Cortex of kidney (tissue), 1 donor: ENCODE measurements at places on chromosomes 16 and 17.

DNA sequence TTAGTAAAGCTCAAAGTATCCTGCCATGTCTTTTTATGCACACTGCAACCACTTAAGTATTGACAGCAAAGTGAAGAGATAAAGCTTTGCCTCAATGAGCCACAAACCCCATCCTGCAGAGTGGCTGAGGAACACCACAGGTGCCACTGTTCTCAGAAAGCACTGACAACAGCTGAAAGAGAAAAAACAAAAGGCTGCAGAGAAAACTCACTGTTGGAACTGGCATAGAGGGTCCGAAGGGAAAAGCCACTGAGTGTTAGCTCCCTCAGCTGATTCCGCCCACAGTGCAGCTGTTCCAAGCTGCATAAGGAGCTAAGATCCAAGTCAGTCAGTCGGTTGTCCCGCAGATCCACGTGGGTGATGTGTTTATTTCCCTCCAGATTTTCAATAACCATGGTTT lies 48.3 kb downstream of the PHLPP2 start:
- DNase-seq: no peak

DNA sequence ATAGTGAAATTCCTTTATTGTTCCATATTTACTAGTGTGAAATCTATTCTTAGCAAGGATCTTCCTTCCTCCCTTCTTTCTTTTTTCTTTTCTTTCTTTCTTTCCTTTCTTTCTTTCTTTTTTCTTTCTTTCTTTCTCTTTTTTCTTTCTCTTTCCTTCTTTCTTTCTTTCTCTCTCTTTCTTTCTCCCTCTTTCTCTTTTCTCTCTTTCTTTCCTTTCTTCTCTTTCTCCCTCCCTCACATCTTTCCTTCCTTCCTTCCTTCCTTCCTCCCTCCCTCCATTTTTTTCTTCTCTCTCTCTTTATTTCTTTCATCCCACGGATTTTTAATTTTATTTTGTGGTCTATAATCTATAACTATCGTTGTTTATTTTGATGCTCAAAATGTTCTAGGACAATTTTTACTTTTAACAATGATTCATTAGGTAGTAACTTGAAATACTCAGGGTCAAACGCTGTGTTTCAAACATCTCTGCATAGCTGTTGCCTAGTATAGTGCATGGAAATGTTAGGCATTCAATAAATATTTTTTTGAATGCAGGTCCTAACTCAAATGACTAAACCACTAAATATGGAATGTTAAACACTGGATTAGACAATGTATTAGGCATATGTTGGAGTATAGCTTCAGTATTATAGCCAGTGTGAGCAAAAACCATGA lies 178.3 kb downstream of the MAP2K6 start:
- no peak for DNase-seq

- no peak for DNase-seq
Observed at GRCh38 chr17:16947470-16947869, 24.4 kb downstream of the TNFRSF13B start.

GRCh38 chr16:83967091-83967490 lies 953 bp upstream of the NECAB2 start:
- no peak for DNase-seq

- no peak for DNase-seq
Observed at GRCh38 chr17:62703261-62703775, 75.8 kb downstream of the MRC2 start.

DNA sequence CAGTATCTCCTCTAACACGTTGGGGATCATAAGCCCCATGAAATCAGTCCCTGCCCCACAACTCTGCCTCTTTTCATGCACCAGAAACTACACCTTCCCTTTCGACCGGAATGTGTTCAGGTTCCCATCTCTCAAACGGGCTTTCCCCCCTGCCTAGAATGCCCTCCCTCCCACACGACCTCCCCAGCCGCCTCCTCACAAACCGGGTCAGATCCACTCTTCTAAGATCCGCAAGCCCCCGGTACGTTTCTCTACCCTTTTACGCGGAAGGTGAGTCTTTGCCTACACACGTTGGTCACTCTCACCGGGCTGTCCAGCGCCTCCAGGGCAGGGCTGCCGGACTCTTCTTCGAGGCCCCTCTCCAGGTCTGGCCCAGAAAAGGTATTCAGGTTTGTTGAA lies 708 bp downstream of the DHX33 start:
- DNase-seq: no peak

DNA sequence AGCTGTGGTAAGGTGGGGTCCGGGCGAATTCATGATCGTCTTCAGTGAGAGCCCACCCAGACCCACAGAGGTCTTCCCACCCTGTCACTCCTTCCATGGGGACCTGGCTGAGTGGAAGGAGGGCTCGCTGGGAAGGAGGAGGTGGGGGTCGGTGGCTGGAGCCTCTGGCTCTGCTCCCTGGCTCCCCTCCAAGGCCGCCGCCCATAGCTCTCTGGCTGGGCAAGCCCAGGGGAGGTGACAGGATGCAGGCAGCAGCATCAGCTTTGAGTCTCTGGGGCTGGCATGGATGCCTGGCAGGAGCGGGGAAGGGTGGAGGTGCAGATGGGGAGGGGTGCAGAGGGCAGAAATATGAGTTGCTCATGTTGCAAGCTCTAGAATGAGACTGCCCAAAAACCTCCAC lies 147.0 kb downstream of the ENGASE start:
- no peak for DNase-seq

DNA sequence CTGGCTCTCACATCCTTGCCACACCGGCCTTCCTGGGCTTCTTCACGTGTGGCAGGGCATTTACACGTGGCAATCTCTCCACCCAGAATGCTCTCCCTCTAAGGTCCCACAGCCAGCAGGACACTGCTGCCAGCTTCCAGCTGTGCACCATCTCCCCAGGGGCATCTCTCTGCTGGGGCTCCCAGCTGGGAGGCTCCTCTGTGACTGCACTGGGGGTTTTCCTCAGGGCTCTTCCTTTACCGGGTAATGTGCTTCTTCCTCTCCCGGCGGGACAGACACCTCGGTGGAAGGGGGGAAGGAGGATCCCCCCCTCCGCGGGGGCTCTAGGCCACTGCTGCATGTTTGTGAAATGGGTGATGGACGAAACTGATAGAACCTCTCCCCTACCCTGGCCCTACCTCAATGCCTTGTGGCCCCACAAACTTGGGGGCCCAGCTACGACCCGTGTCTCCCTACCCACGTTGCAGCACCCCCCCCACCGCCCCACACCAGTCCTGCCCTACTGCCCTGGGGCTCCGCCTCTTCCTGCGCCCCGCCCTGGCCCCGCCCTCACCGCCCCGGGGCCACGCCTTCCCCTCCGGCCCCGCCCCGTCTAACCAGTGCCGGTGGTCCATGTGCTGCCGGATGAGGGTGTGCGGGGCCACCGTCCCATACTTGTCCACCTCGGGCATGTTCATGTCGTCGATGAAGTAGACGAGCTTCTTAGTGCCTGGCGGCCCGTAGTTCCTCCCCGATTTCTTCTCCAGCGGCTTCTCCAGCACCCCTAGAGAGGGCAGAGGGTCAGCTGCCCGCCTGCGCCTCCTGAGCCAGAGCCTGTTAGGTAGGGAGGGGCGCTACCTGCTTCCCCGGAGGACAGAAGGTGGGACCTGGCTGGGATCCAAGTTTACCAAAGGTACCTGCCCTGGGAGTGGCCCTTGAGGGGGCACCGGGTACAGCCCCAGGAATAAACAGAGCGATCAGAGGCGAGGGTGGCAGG lies 92.6 kb downstream of the DNAH17 start:
- DNase-seq: no peak

DNA sequence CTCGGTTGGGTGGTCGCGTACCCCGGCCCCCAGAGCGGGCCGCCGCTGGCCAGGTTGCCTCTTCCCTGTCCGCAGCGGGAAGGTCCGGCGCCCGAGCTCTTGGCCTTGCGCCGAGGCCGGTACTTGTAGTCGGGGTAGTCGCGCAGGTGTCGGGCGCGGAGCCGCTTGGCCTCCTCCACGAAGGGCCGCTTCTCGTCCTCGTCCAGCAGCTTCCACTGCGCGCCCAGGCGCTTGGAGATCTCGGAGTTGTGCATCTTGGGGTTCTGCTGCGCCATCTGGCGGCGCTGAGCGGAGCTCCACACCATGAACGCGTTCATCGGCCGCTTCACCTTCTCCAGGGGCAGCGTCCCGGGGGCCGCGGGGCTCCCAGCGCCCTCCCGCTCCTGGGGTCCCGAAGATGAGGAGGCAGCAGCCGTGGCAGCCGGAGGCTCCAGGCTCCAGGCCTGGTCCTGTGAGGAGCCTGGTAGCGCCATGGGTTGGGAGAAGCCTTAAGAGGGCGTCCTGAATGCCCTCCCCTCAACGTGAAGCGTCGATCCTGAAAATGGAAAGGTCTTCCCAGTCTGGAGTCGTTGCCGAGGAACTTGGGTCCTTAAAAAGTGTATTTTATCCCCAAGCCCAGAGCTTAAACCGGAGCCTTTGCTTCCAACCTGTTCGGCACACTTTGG lies 558 bp downstream of the SOX15 start:
- no peak for DNase-seq

- no peak for DNase-seq
Observed at GRCh38 chr17:5391678-5392077, 27.8 kb downstream of the NUP88 start.

GRCh38 chr16:50266337-50267091 lies at the start of gene ADCY7:
ADCY7 (plus strand) TSS chr16:50266551; CDS start chr16:50288180, 21,629 bp downstream.
- no peak for DNase-seq

DNA sequence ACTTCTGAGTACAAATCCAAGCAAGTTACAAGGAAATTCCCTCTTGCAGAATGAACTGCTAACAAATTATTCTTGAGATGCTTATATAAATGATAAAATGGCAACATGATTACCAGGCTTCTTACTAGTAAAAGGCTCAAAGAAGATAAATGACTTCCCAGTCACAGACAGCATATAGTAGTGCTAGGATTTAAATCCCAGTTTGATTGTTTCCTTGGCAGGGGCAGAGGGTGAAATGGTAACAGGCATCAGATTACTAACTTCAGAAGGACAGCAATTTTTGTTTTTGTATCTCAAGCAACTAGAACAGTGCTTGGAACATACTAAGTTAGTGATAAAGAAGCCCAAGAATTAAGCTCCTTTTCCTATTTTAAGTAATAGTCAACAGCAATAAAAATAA lies 102.8 kb downstream of the SSH2 start:
- DNase-seq: no peak

DNA sequence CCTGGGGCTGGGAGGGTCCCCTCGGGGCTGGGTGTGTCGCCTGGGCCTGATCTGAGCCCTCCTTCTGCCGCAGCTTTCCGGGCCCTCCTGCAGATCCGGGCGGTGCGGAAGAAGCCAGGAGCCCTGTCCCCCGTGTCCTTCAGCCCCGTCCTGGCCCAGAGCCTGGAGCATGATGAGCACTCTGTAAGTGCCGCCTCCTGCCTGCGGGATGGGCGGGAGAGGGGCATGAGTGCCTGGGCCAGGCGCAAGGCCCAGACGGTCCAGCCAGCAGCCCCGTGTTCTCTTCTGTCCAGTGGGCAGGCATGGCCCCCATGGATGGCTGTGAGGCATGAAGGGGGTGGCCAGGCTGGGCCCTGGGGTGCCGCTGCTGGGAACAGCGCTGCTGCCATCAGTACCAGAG lies 16.0 kb upstream of the NUDT16L1 start:
- DNase-seq: no peak

GRCh38 chr17:75819116-75819515 lies 25.1 kb downstream of the UNC13D start:
- no peak for DNase-seq

DNA sequence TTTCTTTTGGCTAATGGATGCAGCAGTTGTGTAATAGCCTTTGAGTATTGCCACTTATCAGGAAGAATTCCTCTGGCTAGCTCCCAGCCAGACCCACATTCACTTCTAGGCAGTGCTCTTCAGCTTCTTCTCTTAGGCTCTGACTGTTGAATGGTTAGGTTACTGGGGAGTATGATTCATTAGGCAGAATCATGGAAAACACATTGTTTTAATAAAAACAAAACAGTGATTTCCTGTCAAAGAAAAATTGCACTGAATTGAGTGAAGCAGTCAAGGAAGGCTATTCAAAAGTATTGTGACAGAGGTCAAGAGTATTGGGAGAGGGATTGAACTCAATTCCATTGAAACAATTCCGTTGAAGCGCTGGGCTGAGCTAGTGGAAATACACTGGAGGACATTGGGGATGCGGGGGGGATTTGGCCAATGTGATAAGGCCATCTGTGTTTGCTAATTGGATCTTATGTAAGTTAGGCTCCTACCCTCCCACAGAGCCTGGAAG lies 68.0 kb downstream of the CNTNAP4 start:
- no peak for DNase-seq

- no peak for DNase-seq
Observed at GRCh38 chr17:81057079-81057730, 22.3 kb downstream of the BAIAP2 start.

GRCh38 chr17:2980904-2981246 lies 82.5 kb downstream of the OR1D5 start:
- no peak for DNase-seq

DNA sequence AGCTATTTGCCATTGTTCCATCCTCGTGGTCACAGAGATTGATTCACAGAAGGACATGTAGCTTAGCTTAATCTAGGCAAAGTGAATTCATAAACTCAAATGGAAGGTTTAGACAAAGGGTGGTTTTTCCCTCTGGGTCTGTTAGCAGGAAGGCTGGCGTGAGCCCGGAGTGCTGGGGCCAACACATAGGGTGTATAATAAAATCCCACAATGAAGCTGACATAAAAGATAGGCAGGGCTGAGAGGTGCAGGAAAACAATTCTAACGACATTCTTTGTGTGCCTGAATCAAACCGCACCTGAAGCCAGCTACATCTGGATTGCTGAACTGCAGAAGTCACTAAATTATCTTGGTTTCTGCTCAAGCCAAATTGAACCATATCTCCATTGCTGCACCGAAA lies 173.9 kb downstream of the MAF start:
- no peak for DNase-seq

DNA sequence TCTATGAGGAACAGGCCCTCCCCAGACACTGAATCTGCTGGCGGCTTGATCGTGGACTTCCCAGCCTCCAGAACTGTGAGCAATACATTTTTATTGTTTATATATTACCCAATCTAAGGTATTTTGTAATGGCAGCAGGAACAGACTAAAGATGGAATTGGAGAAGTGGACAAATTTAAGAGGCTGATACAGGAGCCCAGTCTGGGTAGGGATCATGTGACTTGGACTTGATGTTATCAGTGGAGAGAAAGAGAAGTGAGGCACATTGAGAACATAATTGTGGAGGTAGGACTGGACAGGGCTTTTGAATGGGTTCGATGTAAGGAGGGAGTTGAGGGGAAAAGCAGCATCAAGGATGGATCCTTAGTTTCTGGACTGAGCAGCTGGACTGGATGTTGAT lies 93.8 kb downstream of the USP31 start:
- no peak for DNase-seq

GRCh38 chr17:34644941-34645550 lies 65.7 kb downstream of the TMEM132E start:
- no peak for DNase-seq

- no peak for DNase-seq
Observed at GRCh38 chr16:87728026-87728425, 37.8 kb downstream of the KLHDC4 start.

DNA sequence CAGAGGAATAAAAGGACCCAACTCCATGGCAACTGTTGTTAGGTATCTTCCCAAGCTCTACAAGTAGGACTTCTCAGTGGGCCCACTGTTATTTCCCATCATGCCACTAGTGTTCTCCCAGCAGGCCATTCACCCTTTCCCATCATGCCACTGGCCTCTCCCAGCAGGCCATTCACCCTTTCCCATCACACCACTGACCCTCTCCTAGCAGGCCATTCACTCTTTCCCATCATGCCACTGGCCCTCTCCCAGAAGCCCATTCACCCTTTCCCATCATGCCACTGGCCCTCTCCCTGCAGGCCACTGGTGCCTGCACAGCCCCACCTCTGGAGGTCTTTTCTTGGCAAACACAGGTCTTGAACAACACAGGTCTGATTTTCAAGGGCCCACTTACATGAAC lies 36.3 kb downstream of the IFT140 start:
- no peak for DNase-seq

- DNase-seq: no peak
Observed at GRCh38 chr16:60123392-60124023, 1389.4 kb upstream of the GOT2 start.
